Liver (tissue), 10 donors: ENCODE measurements at places on chromosomes 6 and 20.

DNA sequence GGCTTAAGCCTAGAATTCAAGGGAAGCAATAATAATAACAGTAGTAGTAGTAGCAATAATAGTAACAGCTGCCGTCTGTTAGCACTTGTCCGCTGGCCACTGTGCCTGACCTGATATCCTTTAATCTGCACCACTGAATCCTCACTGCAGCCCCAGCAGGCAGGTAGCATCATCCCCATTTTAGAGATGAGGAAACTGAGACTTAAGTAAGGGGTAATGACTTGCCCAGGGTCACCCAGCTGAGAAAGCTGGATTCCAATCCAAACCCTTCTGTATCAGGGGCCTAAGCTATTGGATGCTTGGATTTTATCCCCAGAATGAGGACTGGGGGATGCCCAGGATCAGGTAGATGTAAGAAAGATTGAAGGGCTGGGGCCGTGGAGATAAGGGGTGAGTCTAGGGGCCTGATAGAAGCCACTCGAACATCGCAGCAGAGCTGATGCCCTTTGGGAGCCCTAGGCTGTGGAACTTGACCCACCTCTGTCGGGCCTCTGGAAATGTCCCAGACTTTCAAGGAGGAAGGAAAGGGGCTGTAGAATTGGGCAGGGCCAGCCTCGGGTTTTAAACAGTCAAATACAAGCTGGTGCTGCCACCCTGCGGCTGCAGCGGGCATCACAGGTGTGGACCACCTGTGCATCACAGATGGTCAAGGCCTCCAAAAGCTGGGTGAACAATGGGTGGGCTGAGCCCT, 102.1 kb upstream of the MYL9 start:
- DNase-seq: peak; percentile 77

GRCh38 chr6:158560836-158561320, 987 bp downstream of the TMEM181 start:
- peak; percentile 50 for DNase-seq

DNA sequence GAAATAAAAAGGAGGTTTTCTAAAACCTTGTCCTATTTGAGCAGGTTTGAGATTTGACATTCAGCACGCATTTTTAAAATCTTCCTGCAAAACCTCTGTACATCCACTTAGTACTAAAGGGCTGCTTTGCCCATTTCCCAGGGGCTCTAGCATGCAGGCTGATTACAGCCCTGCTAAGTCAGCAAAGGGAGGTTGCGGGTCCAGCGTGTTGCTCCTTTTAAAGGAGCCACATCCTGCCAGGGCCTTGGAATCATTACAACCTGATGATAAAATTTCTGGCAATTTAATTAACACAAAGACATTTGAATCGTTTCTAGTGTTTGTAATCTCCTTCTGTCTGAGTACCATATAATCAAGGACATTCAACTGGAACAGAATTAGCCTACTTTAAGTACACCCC, 455.1 kb upstream of the CITED2 start:
- no peak for DNase-seq

GRCh38 chr6:153131037-153131981, at the start of gene RGS17:
Gene RGS17 (minus strand): TSS chr6:153131282. CDS start chr6:153044018, 87,264 bp downstream.
- peak; percentile 50 for DNase-seq

DNA sequence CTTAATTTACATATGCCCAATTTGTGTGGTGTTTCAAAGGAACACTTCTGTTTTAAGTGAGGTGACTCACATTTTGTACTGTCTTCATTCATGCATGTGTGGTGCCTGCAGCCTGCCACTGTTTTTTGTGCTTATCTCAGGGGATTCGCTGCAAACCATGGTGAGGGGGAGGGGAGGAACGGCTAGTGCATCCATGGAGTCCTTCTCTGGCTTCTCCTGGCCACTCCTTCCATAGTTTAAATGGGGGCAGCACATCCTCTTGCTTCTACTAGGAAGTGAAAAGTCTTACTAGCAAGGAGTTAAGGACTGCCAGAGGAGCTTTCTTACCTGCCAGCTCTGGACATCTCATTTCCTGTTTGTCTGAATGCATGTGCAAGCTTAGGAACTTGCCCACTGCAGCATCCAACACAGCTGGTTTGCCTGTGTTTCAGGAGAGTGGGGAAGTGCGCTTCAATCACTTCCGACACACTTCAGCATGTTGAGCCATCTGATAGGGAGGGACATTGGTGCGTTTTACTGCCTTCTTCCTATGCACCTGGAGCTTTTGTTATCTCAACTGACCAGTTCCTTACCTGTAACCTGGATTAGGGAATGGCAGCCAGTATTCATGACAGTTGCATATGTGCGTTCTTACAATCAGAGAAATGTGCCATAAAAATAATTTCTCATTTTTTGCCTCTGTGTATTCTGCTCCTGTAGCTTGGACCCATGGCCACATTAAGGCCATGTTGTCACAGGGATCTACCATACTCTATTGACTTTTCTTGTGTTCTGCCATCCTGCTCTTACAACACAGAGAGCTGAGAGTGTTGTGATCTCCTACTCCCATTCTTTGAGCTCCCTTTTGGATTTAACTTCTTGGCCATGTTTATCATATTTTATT, 211.3 kb downstream of the ARID1B start:
- no peak for DNase-seq
